ENCODE measurements at places on chromosomes 12 and 14. TPM values are rescaled to one million over a fixed set of nuclear protein-coding genes. Genes with fewer than 3 reads are reported as not detected.

The MUCL1 gene
- total RNA-seq: not detected

DNA sequence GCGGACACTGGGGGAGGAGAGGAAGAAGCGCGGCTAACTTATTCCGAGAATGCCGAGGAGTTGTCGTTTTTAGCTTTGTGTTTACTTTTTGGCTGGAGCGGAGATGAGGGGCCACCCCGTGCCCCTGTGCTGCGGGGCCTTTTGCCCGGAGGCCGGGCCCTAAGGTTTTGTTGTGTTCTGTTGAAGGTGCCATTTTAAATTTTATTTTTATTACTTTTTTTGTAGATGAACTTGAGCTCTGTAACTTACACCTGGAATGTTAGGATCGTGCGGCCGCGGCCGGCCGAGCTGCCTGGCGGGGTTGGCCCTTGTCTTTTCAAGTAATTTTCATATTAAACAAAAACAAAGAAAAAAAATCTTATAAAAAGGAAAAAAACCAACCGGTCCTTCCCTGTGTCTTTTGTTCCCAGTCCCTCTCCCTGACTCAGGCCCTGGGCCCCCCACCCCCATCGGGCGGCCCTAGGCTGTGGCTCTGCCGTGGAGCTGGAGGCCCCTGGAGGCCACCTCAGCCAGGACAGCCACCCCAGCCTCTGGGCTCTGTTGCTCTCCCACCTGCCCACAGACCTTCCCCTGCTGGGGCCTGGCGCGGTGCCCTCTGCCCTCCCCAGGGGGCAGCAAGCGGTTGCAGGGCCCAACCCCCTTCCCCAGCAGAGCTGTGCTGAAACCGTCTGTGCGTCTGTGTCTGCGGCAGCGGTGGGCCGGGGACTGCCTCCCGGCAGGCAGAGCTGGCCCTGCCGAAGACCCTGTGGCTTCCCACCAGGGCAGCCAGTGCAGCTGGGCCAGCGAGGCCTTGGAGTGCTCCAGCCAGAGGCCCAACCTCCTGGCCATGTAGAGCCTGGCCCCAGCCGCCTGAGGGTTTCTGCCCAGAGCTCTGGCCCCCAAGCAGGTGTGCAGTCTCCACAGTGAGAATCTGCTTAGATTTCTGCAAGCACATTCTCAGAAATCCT lies 4.0 kb upstream of the CRIP2 start:
- DNase-seq: no peak

The GPX2 gene
- total RNA-seq: not detected

- DNase-seq: no peak
Observed at GRCh38 chr14:104522926-104523545, 56.5 kb upstream of the C14orf180 start.

DNA sequence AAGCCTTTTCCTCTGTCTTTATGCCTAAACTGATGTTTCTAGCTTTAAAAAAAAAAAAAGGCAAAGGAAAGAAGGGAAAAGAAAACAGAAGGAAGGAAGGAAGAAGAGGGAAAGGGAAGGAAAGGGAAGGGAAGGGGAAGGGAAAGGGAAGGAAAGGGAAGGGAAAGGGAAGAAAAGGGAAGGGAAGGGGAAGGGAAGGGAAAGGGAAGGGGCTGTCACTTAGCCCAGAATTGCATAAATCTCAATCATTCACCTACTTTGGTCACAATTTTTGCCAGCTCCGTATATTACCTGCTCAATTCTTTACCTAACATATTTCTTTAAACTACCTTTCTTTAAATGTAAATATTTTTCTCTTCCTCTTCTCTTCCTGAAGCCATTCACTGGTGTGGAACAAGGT lies 26.8 kb downstream of the CIT start:
- DNase-seq: no peak

The HOXC13 gene
- total RNA-seq: not detected

DNA sequence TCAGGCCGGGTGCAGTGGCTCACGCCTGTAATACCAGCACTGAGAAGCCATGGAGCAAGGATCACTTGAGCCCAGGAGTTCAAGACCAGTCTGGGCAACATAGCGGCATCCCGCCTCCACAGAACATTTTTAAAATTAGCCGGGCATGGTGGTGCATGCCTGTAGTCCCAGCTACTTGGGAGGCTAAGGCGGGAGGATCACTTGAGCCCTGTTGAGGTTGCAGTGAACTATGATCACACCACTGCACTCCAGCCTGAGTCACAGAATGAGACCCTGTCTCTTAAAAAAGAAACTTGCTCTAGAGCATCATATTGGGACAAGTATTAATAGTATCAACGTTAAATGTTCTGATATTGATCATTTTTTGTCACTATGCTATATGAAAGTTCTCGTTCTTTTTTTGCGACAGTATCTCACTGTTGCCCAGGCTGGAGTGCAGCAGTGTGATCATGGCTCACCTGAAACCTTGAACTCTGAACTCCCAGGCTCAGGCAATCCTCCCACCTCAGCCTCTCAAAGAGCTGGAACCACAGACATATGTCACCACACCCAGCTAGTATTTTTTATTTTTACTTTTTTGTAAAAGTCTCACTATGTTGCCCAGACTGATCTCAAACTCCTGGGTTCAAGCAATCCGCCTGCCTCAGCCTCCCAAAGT lies 47.7 kb downstream of the CCDC85C start:
- DNase-seq: no peak

The PDE3A gene
- not detected for total RNA-seq

The TUNAR gene
- 0.40 TPM for total RNA-seq

All from activated B cell treated with CpG ODN at 0.5 μM for 24 hours (primary cell).